Activated T-cell treated with anti-CD3 and anti-CD28 coated beads, Interleukin-2, amount 50 U/mL, for 48 hours (primary cell): ENCODE measurements at places on chromosomes 6 and 20.

DNA sequence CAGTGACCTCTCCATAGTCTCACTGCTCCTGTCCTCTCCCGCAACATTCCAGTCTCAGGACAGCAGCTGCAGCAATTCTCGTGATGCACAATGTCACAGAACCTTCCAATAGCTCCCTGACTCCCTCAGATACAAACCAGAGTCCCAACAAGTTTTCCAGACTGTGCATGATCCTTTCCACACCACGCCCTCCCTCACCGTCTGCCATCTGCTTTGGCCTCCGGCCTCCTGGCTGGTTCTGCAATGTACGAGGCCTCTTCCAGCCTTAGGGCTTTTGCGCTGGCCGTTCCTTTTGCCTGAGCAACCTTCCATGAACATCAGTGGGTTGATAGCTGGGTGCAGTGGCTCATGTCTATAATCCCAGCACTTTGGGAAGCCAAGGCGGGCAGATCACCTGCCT is 9.6 kb downstream of the FNDC1 start:
- no peak for DNase-seq

GRCh38 chr6:139172151-139172550 is 37.3 kb downstream of the HECA start:
- DNase-seq: no peak

DNA sequence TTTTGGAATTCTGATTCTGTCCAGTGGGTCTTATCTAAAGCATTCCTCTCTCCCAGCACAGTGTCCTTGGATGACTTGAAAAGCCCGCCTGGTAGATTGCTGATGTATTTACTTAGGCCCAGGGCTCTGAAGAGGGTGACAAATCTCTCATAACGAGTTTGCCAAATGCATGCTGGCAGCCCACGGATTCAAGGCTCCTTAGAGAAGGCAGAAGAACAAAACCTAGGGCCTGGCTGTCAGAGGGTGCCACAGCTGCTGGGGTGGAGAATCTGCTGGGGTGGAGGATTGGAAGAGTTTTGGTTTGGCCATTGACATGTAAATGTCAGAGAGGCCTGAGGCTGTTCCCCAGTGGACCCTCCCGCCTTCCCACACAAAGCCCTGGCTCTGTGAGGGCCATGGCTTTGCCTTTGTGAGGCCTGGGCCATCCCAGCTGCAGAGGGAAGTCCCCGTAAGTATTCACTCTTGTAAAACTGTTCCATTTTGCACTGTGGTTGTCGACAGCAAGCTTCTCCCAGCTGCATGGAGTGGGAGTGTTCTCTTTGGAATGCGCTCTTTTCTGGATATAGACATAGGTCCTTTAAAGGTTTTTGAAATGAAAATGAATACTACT is 50.3 kb downstream of the ANKRD6 start:
- DNase-seq: no peak

GRCh38 chr6:166308769-166309589 is 787 bp upstream of the PRR18 start:
- no peak for DNase-seq

DNA sequence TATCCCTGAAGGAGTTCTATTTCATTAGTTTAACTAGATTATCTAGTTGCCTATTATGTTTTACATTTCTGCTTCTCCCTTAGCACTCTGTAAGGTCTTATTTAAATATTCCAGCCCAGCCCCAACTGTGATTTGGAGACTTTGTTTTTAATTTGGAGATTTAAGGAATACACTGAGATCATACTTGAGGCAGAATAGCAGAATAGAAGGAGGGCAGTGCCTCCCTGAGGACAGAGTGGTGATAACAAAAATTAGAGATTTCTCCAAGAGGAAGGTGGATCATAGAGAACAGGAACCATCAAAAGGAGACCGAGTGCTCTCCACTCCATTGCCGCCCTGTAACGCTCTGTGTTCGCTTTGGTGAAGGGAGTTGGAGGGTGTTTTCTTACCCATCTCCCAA is 14.8 kb upstream of the CD164 start:
- DNase-seq: no peak

- no peak for DNase-seq
These were observed 227.2 kb upstream of the ASCC3 start for GRCh38 chr6:101108286-101108685.

DNA sequence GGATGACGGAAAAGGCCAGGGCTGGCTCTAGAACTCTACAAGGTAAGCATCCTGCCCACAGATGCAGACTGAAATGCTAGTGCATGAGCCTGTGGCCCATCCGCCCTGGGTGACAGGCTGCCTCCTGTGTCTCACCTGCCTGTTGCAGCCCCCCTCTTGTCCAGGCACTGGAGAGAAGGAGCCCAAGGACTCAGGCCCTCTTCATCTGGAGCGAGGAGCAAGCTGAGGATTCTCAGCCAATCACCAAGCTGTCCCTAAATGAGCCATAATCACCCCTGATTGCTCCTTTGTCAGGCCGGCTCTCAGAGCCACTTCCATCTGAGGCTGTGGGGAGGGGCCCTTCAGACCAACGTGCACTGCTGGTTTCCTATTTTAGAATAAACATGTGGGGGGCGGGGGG is 10.0 kb upstream of the SLC32A1 start:
- no peak for DNase-seq

DNA sequence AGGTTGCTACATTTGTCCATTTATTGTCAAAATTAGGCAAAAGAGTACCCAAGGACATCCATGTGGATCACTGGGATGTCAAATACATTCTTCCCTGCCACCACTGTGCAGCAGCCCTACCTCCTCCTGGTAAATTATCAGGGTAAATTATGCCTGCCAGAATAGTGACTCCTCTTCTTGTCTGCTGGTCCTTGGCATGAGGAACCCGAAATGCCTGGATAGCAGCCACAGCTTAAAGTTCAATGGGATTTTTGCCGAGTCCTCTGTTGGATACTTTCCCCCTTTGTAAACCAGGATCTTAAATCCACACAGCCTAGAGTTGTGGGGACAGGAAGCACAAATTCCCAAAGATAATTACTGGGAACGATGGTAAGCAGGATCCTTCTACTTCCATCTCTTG is 173.3 kb downstream of the RFX6 start:
- no peak for DNase-seq

- no peak for DNase-seq
These were observed 329.0 kb upstream of the NRSN1 start for GRCh38 chr6:23797041-23797440.

DNA sequence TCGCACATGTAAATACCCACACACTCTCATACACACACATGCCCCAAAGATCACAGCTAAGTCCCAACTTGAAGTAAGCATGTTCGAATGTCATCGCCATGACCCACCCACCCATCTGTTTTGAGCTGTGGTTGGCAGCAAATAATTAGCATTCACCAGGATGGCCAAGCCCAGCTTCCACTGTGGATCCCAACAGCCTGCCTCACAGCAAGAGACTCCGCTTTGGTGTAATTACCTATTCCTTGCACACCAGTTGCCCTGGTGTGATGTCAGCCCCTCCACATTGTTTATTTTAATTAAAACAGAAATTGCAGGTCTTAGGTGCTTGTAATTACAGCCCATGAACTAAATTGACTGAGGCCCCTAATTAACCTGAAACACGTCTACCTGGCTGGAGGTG is 81.1 kb downstream of the MAFB start:
- no peak for DNase-seq

GRCh38 chr6:43125119-43125518 is 46.0 kb upstream of the SRF start:
- no peak for DNase-seq

- no peak for DNase-seq
These were observed 444.2 kb upstream of the JAG1 start for GRCh38 chr20:11117808-11118528.

GRCh38 chr6:55819811-55820210 is 55.6 kb downstream of the BMP5 start:
- no peak for DNase-seq
